ENCODE measurements at places on chromosomes 1 and 21.

DNA sequence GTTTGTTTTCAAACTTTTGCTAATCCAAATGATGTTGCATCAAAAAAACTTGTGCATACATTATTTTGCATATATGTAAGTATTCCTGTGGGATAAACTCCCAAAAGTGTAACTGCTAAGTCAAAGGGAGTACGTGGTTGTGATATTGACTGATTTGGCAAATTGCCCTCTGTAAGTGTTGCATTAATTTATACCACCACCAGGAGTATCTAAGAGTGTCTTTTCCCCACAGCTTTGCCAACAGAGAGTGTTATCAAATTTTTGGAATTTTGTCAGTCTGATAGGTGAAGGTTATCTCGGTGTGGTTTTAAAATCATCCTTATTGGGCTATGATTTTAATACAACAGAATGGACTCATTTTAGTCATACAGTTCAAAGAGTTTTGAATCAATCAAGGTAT lies 30.1 kb upstream of the PARP1 start:
- no peak for DNase-seq

GRCh38 chr1:216913976-216914375 lies 190.7 kb upstream of the ESRRG start:
- no peak for DNase-seq

DNA sequence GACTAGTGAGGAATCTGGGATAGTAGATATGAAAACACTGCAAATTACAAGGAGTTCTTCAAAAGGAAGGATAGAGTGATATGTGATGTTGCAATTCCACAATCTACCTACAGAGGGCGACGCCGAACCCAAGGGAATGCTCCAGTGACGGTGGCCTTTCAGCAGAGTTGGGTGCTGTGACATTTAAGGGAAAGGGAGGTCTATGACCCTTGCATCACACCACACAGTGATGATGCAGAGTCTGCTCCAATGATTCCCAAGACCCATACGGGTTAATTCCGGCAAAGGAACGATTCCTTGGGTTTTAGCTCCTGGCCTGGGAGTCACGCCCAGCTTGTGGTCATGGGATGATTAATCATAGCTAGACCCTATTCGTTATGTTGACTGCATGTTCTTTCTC lies 123.0 kb upstream of the IGSF21 start:
- DNase-seq, result peak; percentile 20

DNA sequence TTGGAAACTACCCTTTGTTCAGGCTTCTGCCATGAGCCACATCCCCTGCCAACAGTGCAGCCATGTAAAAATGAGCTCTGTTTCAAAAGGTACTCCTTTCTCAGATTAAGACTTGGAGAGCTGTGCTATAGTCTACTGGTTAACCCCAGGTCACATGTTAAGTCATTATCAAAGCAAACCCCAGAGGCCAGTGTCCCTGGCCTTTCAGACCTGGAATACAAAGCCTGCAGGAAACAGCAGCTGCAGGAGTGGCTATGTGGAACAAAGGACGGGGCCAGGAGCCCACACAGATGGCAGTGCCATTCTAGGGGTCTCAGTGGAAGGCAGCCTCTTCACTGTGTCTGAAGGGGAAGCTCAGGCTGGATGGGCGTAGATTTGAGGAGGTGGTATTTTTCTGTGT lies 6.7 kb downstream of the ZNF496 start:
- DNase-seq, result no peak

- no peak for DNase-seq
These were observed 181.3 kb downstream of the ETS2 start for GRCh38 chr21:38986806-38987632.

DNA sequence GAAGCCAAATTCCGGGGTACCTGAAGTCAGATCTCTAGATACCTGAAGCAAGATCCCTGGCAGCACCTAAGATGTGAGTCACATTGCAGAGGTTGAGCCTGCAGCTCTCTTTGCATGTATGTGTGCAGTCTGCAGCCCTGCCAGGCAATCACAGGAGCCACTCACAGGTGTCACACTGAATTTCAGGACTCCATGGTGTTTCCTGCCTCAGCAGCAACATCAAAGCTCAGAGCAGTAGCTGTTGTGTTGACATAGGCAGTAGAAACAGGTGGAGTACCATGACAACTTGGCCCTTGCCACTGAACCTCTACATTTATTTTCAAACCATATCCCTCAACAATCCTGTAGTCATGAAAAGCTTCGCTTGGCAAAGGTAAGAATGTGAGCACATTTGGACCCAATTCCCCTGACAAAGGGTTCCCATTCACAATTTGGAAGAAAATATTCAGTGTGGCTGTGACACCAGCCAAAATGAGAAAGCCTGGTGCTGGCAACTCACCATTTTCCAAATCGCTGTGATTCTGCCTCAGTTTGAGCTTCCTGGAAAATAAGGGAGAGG lies 419.8 kb upstream of the NFIA start:
- no peak for DNase-seq

DNA sequence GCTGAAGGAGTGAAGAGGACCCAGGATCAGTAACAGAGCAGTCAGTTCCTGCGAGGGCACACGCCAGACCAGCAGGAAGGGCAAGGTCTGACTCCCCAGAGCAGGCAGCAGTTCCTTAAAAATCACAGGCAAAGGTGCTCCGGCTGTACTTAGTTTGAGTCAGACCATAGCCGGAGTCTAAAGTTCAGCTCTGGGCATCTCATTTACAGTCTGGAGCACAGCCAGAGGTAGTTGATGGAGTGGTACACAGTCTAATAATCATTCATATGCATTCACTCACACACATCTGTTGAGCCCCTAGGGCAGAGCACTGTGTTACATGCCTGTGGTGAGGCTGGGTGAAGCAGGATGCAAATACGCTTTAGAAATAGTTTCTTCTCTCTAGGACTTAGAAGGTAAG lies 7.3 kb upstream of the AMIGO1 start:
- DNase-seq, result peak; percentile 62

- peak; percentile 32 for DNase-seq
These were observed at the start of gene KIRREL1 for GRCh38 chr1:157993147-157993917. KIRREL1 (plus strand) TSS chr1:157993645; CDS start chr1:157993677, 32 bp downstream.

DNA sequence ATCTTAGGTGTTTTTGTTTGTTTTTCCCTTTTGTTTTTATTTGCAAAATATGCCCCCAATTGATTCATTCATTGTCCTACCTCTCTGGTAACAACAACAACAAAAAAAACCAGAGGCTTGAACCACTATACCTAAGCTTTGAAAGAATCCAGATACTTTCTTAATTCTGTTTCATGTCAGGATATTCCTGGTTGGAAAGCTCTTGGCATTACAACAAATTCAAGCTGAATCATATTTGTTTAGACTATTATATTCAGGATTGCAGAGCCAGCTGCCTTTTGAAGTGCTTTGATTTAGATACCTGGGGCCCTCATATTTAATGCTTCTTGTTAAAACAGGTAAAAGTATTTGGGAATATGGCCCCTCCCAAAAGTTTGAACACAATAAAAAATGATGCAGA lies 22.9 kb upstream of the ZNF326 start:
- DNase-seq, result no peak

- DNase-seq, result no peak
These were observed 301.1 kb downstream of the MATN1 start for GRCh38 chr1:30422251-30422650.

DNA sequence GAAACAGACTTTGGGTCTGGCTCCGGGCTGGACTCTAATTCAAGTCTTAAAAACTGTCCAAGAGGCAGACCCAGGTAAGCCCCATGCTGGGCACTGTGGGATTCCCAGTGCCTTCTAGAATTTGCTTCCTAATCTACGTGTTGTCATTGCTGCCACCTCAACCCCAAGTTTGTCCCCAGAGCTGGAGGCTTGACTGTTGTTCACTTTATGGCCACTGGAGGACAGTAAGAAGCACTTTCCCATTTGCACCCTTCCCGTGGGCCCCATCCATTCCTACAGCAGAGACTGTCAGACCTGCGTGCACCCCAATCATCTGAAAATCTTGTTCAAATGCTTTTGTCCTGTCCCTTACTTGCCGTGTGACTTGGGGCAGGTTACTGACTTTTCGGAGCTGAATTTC lies 29.4 kb upstream of the VASH2 start:
- DNase-seq, result no peak

GRCh38 chr1:109818988-109819764 lies 55.5 kb upstream of the EPS8L3 start:
- DNase-seq, result no peak

DNA sequence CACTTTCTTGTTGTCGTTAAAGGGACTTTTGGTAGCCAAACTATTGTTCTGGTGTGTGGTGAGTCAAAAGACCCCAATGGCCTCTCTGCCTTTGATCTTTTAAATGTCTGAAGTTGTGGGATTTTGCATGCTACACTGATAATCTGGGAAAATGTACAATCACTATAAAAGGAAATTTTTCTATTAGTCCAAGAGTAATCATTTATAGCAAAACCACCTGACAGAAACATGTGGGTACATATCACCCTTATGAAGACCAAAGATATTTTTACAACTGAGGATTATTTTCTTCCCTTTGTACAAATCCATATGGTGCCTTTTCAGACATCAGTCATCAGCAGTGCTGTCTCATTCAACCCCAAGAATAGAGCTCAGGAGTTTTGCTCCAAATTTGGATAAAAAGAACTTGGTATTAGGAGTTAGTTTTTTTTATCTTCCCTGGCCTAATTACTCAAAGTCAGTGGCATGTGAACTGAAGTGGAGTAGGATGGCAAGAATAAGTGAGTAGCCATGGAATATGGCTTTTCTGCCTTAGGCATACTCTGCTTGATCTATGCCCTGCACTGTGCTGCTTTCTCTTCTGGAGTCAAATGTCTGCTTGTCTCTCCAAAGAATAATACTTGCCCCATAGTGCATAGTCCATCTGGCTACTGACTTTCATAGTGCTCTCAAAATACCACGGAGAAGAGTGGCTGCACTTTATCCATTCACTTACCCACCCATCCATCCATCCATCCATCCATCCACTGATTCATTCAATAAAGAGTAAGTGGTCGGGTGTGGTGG lies 13.5 kb downstream of the GREM2 start:
- DNase-seq, result no peak

DNA sequence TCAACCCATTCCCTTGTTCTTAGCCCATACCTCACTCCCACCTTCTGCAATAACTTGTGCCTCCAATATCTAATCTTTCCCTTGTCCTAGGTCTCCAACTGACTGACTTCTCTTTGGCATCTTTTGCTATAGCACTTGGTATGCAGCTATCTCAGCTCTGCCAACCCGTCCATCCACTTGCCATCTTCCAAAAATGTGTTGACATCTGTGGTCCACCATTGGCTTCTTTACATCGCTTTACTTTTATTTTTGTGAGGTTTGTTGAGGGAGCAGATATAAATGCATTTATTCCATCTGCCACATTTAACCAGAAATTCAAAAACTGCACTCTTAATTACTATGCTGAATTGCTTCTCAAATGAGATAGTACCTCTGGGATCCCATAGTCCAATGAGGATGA lies 24.9 kb upstream of the PSMB2 start:
- DNase-seq, result no peak

GRCh38 chr1:46603858-46604549 lies at the start of gene MKNK1:
MKNK1 (minus strand) TSS chr1:46604268; CDS start chr1:46583327, 20,941 bp downstream.
- DNase-seq, result peak; percentile 97

DNA sequence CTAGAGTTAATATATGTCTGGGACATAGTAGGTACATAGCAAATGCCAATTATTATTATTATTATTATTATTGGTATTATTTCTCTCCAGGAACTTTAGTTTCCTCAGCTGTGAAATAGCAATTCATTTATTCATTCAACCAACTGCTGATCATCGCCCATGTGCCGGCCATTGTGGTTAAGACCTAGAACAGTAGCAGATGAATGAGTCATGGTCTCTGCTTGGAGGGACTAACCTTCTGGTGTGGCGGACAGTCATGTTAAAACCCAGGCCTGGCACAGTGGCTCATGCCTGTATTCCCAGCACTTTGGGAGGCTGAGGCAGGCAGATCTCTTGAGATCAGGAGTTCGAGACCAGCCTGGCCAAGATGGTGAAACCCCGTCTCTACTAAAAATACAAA lies 23.8 kb upstream of the LDLRAP1 start:
- no peak for DNase-seq

GRCh38 chr1:190192627-190193026 lies 285.0 kb downstream of the BRINP3 start:
- no peak for DNase-seq

All from mucosa of gallbladder (tissue), 1 donor.